Progenitor cell of endocrine pancreas (in vitro differentiated cells): ENCODE measurements at places on chromosomes 3 and 15.

GRCh38 chr3:171948674-171949073 is 90.7 kb upstream of the FNDC3B start:
- no peak for DNase-seq

GRCh38 chr3:46325645-46326300 is 28.1 kb upstream of the CCR2 start:
- DNase-seq: no peak

DNA sequence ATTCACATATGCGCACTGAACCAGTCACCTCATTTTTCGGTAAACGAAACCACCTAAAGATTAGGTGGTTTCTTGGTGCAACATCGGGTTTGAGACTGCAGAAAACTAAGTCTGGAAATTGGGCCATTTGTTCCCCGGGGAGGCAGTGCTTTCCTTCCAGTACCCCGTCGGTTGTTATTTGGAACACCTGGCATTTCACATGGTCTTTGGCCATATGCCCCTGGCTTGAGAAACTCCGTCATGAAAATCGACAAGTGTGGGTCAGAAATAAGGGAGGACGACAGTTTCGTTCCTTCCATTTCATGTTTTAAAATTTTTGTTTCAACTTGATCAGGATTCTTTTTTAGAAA is 544 bp upstream of the GATM start:
- DNase-seq: no peak

DNA sequence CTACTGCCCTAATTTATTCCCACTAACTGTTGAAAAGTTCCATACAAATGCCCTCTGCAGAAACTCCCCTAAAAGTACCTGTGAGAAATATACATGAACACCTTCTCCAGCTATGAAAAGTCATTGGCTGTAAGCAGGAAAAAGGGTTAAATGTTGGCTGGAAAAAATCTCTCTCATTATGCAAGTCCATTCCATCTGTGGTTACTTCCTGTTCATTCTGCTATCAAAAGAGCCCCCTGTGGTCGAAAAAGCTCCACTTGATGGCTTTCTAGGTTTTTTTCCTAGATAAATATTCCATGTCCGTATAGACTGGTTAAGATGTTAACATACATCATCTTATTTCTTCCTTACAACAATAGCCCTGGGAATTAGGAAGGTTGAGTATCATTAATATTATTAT is 56.2 kb upstream of the AKAP13 start:
- DNase-seq: no peak

- no peak for DNase-seq
Observed at GRCh38 chr3:167732313-167733065, 2.2 kb downstream of the PDCD10 start.

DNA sequence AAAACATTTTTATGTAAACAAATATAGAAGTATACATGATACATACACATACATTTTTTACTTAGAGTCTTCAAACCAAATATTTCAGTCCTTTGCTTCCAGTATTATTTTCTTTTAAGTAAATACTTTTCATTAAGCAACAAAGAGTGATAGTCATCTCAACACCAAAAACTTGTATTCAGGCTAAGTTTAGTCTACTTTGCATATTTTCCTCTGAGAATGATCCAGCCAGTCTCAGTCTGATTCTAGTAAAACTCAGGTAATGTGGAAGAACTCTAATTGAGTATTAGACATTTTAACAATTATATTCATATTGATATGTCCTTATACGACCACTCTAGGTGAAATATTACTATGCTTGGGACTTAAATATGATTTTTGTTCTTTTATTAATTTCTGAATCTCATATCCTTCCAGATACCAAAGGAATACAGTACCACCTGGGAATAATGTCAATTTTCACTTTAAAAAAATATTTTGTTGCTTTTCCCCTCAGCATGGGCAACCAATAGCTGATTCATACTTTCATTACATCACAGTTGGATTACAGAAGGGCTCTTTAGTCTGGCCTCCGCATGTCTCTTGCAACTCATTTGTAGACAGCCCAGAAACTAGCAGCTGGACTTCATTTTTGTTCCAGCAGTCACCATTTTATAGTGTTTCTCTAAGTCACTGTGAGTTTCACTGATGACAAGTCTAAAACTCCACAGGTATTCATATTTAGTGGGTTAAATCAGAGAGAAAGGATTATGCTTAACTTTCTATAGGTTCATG is 390.4 kb downstream of the ZBTB20 start:
- DNase-seq: no peak

DNA sequence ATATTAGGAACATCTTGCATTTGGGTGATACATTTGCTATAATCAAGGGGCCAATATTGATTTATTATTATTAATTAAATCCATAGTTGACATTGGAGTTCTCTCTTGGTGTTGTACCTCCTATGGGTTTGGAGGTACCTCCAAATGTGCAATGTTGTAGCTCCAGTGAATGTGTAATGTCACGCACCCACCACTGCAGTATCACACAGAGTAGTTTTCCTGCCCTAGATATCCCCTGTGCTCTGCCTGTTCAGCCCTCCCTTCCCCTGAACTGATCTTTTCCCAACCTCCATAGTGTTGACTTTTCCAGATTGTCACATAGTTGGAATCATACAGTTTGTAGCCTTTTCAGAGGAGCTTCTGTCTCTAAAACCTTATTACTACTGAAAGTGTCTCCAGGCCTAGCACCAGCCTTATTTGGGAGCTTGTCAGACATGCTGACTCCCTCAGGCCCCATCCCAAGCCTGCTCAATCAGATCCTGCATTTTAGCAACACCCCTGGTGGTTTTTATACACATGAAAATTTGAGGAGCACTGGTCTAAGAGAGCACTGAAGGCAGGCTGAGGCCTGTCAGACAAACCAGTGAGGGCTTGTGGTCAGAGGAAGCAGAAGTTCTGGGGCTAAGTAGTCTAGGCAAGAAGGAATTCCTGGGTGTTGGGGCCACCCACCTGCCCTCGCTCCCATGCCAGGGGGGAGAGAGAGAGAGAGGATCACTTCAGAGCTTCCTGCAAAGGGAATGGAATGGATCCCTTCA is 73.4 kb downstream of the SLC6A11 start:
- DNase-seq: no peak

DNA sequence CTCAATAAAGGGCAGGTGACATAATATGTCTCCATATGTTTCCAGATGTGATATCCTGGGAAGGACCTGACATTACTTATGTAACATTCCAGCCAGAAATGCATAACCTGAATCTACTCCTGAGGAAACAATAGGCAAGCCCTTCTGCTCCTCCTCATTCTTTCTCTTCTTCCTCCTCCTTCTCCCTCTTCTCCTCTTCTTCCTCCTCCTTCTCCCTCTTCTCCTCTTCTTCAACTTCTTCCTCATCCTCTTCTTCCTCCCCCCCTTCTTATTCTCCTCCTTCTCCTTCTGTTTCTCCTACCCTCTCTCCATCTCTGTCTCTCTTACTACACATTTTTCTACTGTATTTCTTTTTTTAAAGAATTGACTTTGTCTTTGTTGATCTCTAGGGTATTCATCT is 43.5 kb upstream of the ITGA11 start:
- DNase-seq: no peak

GRCh38 chr3:141306276-141306675 is 62.0 kb upstream of the ZBTB38 start:
- no peak for DNase-seq

GRCh38 chr15:89680282-89680873 is 1.2 kb upstream of the PLIN1 start:
- DNase-seq: no peak

DNA sequence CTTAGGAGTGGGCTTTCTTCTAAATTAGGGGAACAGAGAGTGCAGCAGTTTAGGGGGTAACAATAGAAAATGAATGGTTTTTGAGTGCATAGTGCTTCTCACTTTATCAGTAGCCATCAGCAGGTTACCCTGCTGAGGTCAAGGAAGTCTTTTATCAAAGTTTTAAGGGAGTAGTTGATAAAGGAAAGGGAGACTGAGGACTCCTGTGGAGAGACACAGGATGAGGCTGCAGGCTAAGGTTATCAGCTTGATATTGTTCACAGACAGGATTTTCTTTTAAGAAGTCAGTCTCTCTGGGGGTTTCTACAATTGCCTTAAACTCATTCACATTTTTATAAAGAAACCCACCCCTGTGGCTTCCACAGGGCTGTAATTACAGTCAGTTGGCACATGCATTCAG is 205.0 kb downstream of the AGBL1 start:
- DNase-seq: no peak

DNA sequence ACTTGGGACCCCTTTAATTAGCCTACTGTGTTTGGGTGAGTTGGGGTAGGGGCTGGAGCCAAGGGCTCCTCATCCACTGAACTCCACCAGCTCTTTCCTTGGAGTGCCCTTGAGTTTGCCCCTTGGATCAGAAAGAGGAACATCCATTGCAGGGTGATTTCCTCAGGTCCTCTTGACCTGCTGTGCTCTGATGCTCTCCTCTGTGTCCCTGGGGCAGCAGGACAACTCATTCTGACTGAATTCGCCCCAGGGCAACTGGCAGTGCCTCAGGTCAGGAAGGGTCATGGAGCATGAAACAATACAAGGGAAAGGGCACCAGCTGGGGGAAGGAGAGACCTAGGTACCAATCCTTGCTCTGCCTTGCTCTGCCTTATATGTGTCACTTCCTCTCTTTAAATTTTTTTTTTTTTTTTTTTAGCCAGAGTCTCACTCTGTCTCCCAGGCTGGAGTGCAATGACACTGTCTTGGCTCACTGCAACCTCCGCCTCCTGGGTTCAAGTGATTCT is 47.8 kb downstream of the BSN start:
- DNase-seq: no peak

- DNase-seq: no peak
Observed at GRCh38 chr3:105345156-105345555, 21.6 kb upstream of the ALCAM start.

DNA sequence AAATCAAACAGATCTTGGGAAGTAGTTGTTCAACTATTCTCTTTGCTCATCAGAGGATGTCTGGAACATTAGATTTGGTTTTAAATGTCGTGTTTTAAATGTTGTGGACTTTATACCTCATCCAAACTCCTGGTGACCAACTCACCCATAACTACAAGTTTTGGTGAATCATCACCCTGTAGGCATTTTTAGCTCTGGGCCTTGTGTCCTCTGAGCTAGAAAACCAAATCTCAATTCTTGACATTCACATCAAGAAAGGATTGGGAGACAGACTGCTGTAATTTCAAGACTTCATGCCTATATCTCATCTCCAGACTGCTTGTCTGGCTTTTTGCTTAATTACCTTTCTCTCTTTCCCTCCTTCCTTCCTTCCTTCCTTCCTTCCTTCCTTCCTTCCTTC is 228.5 kb upstream of the ROBO2 start:
- no peak for DNase-seq

- DNase-seq: no peak
Observed at GRCh38 chr3:136249091-136249490, 1.0 kb upstream of the PCCB start.

GRCh38 chr3:72728329-72728889 is 119.8 kb downstream of the SHQ1 start:
- no peak for DNase-seq

- DNase-seq: no peak
Observed at GRCh38 chr3:70737666-70738290, 425.3 kb upstream of the MDFIC2 start.

- DNase-seq: no peak
Observed at GRCh38 chr15:77676569-77677375, 44.1 kb upstream of the LINGO1 start.

GRCh38 chr3:170493712-170494182 is 75.1 kb downstream of the CLDN11 start:
- no peak for DNase-seq

DNA sequence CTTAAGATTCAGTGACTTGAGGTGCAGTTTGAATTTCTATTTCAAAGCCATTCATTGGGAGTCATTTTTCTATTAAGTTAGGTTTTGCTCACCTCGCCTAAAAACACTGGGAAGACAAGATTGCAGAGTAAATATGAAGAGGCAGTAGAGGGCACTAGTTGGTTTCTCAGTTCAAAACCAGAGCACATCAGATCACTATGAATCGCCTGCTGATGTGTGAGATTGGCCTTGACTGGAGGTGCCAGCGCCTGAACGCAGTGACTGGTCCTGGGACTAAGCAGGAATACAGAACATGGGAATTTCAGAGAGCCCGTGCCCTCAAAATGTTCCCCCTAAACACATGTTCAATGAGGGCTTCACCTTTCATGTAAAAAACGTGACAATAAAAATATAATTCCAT is 229.0 kb downstream of the ITPR1 start:
- no peak for DNase-seq

- DNase-seq: no peak
Observed at GRCh38 chr3:53694666-53695323, 151.4 kb downstream of the CHDH start.

DNA sequence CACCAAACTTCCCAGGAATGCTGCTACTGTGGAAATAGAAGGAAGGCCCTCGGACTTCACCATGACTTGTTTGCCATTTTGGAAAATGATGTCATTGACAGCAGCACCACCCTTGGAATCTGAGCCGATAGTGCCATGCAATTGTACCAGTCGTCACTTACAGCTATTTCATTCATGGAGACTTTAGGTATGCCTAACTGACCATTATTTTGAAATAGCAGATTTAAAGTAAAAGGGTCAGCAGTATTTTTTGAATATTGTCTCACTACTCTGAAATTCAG is 66.0 kb upstream of the ARL8B start:
- no peak for DNase-seq

DNA sequence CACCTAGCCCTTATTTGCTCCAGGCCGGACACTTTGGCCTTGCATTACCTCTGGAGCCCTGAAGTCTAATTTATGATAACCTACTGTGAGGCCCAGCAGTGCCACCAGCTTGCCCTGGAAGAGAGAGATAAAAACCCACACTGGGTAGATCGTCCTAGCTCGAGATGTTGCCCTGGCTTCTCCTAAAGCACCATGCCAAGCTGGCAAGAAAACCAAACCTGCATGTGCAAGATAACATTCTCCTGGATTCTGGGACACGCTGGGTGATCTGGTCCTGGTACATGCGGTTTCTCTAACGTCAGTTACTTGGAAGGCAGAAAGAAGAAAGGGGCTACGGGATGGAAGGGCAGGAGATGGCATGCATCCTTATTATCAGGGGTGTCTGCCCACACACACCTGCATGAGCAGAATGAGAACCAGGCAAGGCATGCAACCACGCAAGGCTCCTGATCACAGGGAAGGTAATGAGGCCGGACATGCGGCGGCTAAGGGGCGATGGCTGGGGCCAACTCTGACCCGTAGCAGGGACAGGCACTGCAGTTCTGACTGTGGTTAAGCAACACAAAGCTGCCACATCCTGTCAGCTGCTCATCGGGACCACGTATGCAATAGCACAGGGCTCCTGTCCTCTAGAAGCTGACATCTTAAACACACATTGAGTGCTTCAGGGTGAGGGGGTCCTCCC is 73.0 kb downstream of the OXNAD1 start:
- DNase-seq: no peak
